ENCODE measurements at places on chromosomes 4 and X.

DNA sequence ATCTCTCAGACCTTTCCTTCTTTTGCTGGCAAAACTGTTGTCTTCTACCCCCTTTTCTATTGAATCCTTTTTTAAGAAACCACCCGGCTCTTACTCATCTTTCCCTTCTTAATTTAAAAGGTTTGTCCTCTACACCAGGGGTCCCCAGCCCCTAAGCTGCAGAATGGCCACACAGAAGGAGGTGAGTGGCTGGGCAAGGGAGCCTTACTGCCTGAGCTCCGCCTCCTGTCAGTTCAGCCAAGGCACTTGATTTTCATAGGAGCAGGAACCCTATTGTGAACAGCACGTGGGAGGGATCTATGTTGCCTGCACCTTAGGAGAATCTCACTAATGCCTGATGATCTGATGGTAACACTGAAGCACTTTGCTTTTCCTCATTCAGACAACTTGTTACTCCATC, 726.3 kb upstream of the INTU start:
- no peak for DNase-seq

DNA sequence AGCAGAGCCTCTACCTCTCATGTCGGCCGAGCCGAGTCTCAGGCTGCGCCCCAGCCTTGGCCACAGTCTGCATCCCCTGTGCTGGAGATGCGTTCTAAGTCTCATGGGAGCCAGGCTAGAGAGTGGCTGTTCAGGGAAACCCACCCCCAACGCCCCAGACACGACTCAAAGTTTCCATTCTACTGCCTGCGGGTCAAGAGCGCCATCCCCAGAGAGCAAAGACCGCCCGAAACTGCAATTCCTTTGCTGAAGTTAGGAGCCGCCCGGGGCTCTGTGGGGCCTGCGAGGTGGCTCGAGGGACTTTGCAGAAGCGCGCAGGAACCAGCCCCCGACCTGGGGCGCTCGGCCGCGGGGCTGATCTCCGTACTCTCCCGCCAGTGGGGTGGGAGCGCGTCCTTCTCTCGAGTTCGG, 10.0 kb upstream of the ELF4 start:
- DNase-seq, result peak; percentile 35

GRCh38 chrX:1591863-1592469, 562 bp downstream of the AKAP17A start:
- DNase-seq, result no peak

GRCh38 chr4:19224820-19225219, 1026.9 kb upstream of the SLIT2 start:
- DNase-seq, result peak; percentile 25
